ENCODE measurements at places on chromosomes 12 and 14.

- DNase-seq, result no peak
Observed at GRCh38 chr14:94018308-94018707, 7.8 kb upstream of the OTUB2 start.

GRCh38 chr14:54478636-54479215, 10.1 kb downstream of the GMFB start:
- DNase-seq, result no peak

DNA sequence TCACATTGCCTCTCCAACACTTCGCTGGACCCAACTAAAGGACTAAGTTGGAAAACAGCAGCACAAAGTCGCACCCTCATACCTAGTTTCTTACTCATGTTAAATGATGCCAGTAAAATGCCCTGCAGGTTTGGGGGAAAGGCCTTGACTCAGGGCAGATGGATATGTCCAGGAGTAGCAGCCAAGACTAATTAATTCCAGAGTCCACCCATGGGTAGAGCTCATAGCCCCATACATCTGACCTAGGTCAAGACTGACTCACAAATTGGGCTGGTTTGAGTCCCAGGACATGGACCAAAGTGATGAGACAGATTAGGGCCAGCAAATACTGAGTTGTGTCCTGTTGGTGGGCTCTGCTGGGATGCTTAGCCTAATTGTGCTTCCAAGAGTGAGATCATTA, 224.0 kb upstream of the BTG1 start:
- DNase-seq, result no peak

DNA sequence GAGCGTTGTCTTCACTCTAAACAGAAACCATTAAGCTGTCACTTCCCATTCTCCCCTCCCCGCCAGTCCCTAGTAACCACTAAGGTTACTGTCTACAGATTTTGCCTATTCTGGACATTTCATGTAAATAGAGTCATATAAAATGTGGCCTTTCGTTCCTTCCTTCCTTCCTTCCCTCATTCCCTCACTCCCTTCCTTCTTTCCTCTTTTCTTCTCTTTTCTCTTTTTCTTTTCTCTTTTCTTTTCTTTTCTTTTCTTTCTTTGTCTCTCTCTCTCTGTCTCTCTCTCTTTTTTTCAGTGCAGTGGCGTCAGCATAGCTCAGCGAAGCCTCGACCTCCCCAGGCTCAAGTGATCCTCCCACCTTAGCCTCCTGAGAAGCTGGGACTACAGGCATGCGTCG, 37.8 kb downstream of the HCAR2 start:
- DNase-seq, result no peak

GRCh38 chr12:57875753-57876547, 29.4 kb upstream of the CTDSP2 start:
- DNase-seq, result no peak

- DNase-seq, result no peak
Observed at GRCh38 chr14:74747237-74747636, 15.9 kb upstream of the YLPM1 start.

GRCh38 chr14:78598046-78598920, 428.1 kb downstream of the NRXN3 start:
- peak; percentile 90 for DNase-seq

DNA sequence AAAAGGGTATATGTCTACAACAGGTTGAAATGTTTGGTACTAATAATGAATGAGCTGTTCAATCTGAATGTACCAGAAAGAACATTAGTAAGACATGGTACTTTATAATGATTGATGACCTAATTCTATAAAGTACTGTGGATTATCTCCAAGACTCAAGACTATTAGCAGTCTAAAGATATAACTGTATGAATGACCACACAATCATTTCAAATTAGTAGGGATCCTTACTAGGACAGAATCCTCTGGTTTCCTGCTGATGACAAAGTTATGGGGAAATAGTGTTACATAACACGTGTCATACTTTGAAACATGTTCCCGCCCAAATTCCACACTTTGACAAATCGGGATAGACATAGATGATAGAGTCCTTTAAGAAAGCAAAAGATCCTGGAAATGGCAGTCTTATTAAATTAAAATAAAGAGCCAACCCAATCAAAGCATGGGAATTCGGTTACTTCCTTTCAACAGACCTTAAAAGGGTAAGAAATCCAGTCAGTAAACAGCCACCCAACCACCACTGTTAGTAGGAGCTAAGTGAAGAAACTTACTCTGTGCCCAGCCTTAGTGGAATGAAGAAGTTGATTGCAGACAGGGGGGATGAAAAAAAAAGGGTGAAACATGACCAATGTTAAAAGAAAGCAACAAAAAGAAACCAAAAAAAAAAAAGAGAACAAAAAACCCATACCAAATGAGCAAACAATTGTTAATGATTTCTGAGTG, 2.8 kb downstream of the VPS29 start:
- no peak for DNase-seq

GRCh38 chr12:12686472-12686871, 9.5 kb downstream of the GPR19 start:
- no peak for DNase-seq

- DNase-seq, result peak; percentile 31
Observed at GRCh38 chr12:93521225-93522080, 51.0 kb upstream of the SOCS2 start.

DNA sequence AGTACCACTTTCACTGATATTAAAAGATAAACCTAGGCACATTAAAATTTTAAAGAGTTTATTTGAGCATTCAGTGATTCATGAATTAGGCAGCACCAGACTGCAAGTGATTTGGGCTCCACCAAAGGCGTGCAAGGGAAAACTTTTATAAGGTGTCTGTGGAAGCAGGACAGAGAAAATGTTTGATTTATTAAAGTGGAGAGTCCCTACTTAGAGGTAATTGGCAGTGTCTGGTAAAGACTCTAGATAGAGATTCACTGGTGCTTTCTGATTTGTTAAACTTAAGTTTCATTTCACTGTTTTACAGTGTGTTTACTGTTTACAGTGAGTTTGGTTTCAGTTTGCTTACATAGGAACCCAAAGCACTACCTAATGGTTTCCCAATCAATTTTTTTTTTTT, 72.8 kb downstream of the ANKS1B start:
- no peak for DNase-seq

- peak; percentile 3 for DNase-seq
Observed at GRCh38 chr14:100778526-100778882, 47.4 kb upstream of the MEG3 start.

DNA sequence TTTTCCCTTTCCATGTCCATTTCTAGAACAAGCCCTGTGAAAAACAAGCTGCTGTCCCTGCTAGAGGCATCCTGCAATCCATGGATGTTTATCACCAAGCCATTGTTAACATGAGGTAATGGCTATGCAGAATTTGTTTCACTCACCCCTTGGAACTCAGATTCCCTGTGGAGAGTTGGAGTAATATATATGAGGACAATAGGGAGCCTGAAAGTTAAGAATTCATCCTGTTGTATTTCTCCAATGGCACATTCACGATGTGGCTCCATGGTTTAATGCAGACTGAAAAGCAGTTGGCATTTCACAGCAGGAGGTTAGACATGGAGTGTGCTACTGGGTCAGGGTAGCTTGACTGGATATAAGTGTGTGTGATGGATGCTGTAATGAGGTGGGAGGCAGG, 32.4 kb downstream of the GPR65 start:
- no peak for DNase-seq

GRCh38 chr14:76262641-76263040, 110.9 kb downstream of the GPATCH2L start:
- no peak for DNase-seq

GRCh38 chr12:95976416-95976832, 19.7 kb downstream of the HAL start:
- DNase-seq, result no peak

DNA sequence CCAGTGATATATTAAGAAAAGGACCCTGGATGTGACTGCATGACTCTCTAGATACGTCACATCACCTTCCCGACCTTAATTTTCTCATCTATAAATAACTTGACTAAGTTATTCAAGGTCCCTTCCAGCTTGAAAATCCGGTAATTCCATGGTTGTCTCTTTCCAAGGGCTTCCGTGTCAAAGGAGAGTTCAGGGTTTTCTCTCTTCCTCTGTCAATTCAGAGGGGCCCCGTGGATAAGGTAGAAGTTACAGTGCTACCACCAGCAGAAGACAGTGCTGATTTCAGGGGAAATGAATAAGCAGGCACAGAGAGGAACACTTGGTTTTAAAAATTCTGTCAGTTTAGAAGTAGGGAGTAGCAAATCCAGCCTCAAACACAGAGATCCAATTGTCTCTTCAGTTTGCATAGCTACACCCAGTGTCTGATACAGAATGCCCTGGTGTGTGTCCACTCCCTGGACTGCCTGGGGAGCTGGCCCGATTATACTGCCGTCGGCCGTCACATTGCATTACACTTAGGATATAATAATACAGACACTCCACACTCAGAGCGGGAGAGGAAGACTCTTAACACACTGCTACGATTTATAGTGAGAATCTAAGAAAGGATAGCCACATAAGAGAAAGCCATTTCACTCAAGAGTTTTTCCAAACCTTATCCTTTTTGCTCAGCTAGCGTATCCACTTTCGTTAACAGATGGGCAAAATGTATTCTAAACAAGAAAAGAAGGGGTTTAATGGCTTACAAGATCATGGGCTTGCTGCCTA, 54.7 kb upstream of the GTF2A1 start:
- DNase-seq, result no peak

- DNase-seq, result no peak
Observed at GRCh38 chr14:76580967-76581366, 180.3 kb upstream of the VASH1 start.

GRCh38 chr12:49014547-49014946, 4.0 kb downstream of the PRKAG1 start:
- no peak for DNase-seq

DNA sequence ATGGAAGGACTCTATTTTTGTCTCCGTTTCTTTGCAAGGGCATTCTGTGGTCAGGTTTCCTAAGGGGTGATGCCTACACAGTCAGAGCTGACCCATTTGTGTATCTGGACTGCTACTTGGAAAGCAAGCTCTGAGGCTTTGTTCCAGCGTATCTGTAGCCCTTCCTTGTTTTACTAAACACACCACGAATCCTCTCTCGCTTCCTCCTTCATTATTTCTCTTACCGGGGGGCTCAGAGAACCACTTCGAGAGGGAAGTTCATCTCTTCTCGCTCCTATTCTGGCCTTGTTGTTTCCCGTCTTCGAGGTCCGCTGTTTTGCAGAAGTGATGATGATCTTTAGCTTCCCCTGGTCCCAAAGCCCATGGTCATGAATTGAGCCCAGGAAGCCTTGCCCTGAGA, 164.7 kb downstream of the SSPN start:
- no peak for DNase-seq

DNA sequence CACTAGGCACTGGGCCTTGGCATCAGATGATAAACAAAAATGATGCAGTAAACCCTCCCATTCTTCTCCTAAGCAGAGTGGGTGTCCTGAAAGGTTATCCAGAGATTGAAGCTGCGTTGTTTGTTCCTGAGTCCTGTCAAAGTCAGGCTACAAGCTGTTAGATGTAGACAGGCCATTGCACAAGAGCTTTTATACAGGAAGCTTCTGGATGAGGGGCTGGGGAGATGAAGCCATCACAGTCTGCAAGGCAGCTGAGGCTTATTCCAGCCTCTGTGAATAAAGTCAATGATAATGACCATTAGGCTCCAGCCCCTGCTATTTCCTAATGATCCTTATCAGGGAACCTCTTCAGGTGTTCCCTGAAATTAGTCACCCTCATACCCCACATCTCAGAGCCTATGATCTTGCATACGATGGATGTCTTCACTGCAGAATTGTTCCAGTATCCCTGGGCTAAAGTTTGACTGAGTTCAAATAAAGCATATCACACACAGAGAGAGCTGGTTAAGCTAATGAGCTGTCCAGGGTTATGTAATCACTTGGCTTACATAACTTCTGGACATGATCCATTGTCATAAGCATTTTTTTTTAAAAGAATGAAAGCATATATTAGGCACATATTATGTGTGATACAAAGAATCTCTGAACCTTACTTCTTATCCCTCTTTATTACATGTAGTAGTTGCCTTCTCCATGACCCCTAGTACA, 337.1 kb upstream of the OR4E1 start:
- DNase-seq, result no peak

GRCh38 chr14:72800848-72801370, 93.0 kb downstream of the DPF3 start:
- no peak for DNase-seq

DNA sequence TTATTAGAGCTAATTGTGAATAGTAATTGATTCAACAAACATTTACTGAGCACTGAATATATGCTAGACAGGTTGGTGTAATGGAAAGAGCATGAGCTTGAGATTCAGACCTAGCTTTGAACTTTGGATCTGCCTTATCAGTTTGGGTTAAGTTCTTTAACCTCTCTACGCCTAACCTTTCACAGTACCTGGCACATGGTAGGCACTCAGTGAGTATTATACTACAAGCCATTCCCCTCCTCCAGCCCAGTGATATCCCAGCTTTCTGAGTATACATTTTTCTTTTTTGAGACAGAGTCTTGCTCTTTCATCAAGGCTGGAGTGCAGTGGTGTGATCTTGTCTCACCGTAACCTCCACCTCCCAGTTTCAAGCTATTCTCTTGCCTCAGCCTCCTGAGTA, 32.0 kb downstream of the FAM177A1 start:
- DNase-seq, result no peak

DNA sequence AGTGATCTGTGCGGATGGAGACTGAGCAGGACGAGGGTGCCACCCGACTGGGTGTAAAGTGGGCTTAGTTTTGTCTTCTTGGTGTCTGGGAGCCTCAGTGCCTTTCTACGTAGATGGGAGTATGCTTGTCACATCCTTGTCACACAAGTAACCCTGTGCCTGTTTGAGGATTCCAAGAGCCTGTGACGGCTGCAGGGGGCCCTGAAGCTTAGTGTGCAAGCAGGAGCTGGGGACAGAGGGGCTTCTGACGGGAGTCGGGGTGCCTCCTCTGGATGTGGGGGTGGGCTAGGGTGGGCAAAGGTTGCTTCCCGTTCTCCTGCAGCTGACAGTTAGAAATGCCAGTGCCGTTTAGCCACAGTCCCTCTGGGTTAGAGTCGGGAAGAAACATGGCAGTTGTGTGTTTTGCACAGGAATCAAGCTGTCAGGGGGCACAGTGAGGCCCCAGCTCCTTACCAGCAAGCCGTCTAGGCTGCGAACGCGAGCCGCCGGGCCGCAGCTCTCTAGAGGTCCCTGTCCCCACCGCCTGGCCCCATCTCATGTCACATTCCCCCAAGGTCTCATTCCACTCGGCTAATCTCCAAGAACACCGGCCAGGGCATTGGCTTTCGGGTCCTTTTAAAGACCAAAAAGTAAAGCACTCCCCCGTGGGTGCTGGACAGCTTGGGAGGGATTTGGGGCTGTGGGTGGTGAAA, 7.0 kb downstream of the RTL1 start:
- DNase-seq, result no peak

Measured in iPS-NIHi11 (cell line).